ENCODE measurements at places on chromosomes 5 and 9.
A peak's percentile ranks its signal among the peaks of the same experiment; 100 is the strongest.

DNA sequence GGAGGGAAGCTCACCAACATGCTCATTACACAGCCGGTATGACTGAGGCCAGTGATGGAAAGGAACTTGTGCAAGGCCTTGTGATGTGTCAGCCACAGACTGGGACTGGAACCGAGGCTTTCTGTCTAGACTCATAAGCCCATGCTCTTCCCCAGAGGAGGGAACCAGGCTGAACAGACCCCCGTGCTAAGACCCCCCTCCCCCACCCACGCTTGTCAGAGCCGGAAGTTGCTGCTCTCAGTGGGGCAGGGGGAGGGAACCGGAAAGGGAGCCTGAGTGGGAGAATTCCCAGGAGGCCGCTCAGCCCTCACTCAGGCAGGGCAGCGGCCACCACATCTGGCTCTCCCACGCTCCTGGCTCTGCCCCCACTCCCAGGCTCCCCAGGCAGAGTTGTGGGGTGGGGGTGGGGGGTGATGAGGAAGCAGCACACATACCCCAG is 4.1 kb upstream of the PDGFRB start:
- DNase-seq, result no peak

GRCh38 chr5:61746831-61747575 is 414.9 kb downstream of the ZSWIM6 start:
- DNase-seq, result no peak

DNA sequence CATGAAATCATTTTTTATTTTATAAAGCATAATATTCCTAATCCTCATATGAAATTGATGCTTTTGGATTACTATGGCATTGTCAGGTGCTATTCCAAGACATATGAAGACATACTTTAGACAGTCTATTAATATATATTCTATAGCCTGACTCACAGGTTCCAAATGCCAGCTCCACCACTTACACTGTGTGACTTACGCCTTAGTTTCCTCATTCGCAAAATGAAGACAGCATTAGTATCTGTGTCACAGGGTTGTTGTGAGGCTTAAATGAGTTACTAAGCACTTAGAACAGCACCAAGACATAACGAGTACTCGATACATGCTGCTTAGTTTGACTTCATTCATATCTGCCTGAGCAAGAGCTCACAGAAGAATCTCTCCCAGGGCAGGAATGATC is 132.2 kb upstream of the PTGER4 start:
- no peak for DNase-seq

DNA sequence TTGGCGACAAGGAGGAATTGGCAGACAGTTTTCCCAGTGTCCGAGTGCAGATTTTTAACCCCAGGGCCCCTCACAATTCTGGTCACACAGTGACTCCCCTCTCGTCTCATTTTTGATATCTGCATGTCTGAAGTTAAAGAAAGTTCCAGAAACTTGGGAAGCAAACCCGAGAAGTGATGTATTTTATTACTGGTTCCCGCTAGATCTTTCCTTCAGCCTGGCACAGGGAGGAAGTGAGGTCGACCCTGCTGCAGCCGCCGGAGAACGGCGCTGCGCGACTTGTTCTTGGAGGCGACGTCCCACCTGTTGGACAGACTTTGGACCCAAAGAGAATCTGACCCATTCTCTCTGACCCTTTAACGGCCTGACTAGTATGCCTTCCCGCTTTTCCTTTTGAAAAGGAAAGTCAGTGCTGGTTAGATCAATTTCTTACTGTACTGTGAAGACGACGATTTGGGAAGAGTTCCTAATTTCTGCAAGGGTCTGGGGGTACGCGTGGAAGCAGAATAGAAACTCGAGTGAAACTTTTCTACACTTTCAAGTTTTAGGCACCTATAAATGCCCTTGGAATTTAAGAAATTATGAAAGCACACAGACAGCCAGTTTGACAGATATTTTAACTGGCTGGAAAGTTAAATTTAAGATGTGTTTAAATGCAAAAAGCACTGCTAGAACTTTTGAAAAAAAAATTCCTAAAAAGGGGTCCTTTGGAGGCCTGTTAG is 744 bp downstream of the OTULIN start:
- DNase-seq, result no peak

- DNase-seq, result no peak
Observed at GRCh38 chr9:135887585-135888050, 19.7 kb downstream of the CAMSAP1 start.

GRCh38 chr9:16673171-16673570 is 197.3 kb downstream of the BNC2 start:
- no peak for DNase-seq

DNA sequence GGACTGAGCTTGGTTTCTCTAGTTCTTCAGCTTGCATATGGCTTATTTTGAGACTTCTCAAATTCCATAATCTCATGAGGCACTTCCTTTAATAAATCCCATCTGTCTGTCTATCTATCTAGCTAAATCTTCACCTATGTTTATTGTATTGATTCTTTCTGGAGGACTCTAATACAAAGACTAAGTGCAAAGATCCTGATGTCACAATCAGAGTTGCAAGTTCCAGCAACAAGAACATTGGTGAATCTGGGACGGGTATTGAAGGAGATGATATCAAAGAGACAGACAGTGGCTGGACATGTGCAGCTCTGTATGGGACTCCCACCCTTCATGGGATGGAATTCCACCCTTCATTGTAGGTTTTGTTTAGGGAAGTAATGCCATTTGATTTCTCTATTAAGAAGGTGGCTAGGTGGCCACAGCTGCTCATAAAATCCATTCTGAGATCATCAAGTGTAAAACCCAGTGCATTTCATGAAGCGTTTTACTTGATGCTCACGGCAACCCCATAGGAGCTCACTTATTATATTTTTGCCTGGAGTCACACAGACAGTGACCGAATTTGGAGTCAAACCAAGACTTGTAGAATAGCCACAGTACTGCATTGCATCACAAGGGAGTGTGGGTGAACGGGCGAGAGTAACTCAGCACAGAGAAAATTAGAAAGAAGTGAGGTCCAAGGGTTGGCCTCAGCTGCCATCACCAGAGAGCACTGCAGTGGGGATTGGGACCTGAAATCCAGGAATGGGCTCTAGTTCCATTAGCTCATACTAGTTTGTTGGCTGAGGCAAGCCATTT is 24.9 kb downstream of the TAS2R1 start:
- no peak for DNase-seq

DNA sequence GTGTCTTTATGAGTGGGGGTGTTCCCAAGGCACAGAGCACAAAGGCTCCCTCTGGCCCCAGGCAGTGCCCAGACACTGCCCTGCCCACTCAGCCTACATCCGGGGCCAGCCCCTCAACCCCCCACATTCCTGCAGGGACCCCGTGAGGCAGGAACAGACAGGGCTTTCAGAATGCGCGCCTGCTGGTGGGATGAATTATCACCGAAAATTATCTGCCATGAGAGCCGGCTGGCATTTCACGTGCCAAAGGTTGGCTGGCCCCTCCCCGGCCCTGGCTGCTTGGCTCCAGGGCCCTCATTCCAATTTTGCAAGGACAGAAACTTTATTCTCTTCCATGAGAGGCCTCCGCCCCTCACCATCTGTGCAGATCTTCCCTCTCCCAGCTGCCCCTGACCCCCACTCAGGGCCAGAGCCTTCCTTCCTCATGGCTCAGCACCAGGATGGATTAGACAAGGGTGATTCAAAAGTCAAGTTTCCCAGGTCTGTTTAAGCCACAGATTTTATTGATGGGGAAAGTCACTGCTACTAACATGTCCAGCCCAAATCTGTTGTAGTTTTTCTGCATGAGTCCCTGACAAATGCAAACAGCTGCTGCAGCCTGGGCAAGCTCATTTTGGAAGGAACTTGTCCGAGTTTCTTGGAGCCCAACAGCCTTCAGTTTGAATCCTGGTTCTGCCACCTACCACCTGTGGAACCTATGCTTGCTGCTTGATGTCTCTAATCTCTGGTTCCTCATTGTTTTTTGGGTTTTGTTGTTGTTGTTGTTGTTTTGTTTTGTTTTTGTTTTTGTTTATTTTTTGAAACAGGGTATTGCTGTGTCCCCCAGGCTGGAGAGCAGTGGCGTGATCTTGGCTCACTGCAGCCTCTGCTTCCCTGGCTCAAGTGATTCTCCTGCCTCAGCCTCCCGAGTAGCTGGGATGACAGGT is 32.3 kb upstream of the WDR38 start:
- no peak for DNase-seq

GRCh38 chr5:45171563-45171962 is 362.8 kb downstream of the MRPS30 start:
- DNase-seq, result no peak

DNA sequence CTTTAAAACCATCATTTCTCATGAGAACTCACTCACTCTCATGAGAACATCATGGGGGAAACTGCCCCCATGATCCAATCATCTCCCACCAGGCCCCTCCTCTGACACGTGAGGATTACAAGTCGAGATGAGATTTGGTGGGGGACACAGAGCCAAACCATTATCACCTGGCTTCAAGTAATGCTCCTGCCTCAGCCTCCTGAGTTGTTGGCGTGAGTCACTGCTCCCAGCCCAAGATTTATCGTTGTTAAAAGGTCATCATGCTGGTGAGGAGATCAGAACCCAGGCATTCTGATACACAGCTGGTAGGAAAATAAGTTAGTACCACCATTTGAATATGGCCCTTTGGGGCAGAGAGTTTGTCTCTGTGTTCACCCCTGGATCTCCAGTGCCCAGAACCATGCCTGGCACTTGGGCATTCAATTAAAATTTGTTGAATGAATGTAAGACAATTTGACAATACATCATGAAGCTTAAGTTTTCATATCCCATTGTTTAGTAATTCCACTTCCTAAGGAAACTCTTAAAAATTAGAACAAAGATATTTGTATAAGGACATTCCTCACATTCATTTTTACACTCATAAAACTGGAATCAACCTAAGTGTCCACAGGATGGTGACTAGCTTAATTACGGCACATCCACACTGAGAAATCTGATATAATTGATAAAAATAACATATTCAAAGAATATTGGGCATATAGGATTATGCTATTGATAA is 58.0 kb upstream of the COL15A1 start:
- DNase-seq, result no peak

GRCh38 chr5:87400305-87400899 is 12.3 kb downstream of the CCNH start:
- DNase-seq, result no peak

DNA sequence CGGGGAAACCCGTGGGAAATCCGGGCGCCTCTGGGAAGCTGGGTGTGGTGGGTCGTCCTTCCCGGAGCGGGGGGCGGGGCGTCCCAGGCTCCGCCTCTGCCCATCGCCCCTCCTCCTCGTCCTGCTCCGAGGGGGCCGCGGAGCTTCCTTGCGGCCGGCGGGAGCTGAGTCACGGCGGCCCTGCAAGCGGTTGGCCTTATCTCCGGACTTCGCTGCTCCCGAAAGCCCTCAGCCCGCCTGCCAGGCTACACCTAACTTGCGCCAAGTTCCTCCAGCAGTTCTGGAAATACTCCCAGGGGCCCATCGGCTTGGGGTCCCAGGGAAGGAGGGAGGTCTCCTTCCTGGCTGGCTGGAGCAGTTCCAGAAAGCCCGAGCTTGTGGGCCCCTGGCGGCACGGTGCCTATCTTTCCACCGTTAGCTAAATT is 54.1 kb upstream of the CDKN2AIPNL start:
- peak; percentile 22 for DNase-seq

DNA sequence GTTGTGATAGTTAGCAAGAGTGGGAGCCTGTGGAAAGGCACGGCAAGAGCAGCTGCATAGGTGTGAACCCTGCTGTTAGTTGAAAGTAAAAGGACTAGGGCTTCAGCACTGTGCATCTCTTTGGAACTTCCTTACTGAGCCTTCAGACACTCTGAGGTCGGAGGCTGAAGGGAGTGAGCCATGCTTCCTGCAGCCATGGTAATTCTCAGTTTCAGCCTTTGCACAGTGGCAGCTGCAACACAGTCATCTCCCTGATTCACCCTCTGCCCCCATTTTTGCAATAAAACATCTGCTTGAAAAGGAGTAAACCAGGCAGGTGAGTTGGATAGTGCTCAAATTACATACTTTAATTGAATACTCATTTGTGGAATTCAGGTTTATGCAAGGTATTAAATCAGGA is 6.5 kb upstream of the TLE4 start:
- no peak for DNase-seq

DNA sequence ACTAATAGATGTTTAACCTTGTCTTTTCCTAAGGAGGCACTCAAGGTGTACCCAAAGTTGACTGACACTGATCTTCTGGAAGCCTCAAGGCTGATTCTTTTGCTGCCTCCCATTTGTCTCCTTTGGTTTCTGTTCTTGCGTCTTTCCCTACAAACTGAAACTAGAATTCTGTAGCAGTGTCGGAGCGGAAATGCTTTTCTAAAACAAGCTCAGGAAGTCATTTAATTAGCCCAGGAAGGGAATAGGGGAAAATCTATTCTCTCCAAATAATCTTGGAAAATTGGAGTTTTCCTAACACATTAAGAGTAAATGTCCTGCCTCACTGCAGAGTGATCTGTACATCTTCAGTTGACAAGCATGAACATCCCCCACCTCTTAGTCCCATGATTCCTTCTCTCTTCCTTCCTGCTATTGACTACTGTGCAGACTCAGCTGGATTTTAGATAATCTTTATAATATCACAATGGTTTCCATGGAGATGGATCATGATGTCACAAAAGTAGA is 182.7 kb downstream of the NR3C1 start:
- no peak for DNase-seq

DNA sequence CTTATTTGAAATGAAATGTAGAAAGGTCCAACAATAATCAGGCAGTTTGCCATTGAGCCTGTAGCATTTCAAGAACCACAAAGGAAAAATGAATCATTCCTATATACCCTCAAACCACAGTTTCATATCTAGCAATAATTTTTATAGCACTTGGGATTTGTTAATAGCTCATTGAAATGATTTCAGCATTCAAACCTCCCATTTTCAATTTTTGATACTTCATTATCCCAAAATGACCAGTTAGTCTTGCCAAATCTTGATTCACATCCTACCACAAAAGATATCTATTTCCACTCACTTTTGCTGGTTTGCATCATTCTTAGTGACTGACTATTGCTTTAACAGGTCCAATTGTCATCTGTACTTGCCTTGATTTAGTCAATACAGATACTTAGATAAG is 790.1 kb downstream of the TLE1 start:
- no peak for DNase-seq

DNA sequence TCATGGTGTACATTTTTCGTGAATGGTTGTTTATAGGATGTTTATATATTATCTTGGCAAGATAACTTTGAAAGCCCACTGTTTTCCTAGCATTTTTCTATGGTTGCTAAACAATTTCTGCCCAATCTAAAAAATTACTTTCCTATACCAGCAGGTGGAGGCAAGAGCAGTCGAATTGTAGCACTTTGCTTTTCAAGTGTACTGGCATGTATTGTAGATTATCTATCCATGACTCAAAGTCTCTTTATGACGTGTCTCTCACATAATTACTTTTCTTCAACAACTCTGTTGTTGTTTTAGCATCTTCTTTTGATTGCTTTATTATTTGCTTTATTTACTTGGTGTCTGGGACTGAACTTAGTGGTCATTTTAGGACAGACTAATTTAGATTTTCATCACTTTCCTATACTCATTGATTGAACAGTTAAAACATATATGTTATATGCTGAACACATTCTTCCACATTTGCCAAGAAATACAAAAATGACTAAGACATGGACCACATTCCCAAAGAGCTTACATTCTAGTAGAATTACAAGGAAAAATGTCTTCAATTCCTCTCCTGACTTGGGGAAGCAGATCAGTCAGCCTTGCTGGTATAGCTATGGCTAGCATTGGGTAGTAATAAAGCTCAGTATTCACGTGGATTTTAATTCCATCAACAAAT is 20.7 kb downstream of the NLN start:
- DNase-seq, result no peak

GRCh38 chr9:22158271-22158670 is 149.2 kb upstream of the CDKN2B start:
- DNase-seq, result no peak

- no peak for DNase-seq
Observed at GRCh38 chr5:152472083-152472482, 67.0 kb upstream of the NMUR2 start.
